ENCODE measurements at places on chromosomes 7 and 10.

DNA sequence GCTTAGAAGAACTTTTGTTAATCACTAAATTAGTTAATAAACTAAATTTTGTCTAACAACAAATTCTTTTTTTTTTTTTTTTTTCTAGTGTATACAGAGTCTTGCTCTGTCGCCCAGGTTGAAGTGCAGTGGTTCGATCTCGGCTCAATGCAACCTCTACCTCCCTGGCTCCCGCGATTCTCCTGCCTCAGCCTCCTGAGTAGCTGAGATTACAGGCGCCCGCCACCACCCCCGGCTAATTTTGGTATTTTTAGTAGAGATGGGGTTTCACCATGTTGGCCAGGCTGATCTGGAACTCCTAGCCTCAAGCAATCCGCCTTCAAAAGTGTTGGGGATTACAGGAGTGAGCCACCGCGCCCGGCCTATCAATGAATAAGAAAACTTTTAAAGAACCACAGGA lies 1.1 kb upstream of the IQUB start:
- no peak for DNase-seq

GRCh38 chr10:76358743-76359395 lies 927.4 kb downstream of the LRMDA start:
- DNase-seq = no peak

DNA sequence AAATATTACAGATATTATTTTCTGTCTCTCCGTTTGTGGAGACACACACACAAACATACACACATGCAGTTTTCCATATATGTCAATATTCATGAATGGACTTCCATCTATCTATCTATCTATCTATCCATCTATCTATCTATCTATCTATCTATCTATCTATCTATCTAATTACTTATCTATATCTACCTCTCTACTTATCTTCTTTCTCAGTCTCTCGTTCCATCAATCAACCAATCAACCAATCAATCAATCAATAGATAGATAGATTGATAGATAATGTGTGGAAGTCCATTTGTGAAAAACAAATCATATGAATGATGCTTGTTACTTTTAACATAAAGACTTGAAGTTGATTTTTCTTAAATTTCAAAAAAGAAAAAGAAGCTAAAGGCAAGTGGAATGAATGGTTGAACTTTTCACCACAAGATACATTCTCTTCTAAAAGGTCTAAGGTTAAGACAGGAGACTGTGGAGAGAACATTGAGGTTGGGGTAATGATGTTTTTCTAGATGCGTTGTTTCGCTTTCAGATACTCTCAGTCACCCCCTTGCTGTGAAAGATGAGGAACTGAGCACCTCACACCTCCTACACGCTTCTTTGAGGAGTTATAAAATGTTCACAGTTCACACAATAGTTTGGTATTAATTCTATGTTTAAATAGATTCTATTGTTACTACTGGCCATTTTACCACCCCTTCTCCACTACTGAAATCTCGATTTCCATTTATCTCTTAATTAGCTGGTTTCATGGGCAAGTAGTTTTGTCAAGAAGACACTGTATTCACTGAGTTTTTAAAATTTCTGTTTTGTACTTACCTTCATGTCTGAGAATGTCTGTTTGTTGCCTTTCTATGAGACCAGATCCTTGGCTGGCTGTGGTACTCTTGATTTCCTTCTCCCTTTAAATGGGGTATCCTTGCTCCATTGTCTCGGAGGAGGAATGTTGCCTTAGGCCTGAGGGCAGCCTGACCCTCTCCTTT lies 114.1 kb downstream of the EMX2 start:
- no peak for DNase-seq

DNA sequence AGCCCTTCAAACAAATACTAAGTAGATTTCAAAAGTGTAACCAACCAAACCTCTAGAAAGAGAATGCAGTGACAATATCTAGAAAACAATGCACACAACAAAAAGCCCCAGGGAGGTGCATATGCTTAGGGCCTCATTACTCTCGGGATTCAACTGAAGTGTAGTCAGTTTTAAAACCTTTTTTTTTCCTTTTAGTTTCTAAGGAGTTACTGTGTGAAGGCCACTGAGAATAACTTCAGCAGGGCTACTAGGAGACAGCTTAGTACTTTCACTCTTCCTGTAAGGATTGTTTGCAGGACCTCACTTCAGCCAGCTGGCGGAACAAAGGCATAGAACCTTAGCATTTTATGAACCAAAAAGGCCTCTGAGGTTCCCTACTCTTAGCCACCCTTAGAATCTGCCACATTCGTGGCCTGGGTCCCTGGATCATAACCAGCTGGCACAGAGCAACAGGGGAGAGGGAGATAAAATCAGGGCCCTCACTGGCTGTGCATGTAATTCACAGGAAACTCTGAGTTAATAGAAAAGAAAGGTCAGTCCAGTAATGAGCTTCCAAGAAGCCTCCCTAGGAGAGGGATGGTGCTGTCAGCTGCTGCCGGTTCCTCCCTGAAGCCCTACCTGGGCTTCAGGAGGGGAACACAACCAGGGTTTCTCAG lies 3.6 kb downstream of the VOPP1 start:
- no peak for DNase-seq

GRCh38 chr7:120181499-120181898 lies 91.5 kb upstream of the KCND2 start:
- DNase-seq = no peak

DNA sequence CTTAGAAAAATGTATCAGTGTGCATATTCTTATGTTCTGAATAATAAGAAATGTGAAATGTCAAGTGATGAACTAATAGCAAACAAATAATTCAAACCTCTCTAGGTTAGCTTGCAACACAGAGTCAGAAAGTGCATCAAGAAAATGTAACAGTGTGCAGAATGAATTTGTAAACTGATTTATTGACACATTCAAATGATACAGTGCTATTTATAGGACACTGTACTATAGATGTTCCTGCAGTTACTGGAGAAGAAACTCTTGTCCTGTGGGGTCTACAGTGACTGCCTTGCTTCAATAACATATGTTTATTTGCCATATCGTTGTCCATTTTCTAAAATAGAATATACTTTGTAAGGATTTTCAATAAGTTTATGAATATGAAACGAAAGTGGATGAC lies 639.0 kb downstream of the CNTNAP2 start:
- no peak for DNase-seq

GRCh38 chr10:111430070-111430469 lies 353.2 kb downstream of the ADRA2A start:
- no peak for DNase-seq

DNA sequence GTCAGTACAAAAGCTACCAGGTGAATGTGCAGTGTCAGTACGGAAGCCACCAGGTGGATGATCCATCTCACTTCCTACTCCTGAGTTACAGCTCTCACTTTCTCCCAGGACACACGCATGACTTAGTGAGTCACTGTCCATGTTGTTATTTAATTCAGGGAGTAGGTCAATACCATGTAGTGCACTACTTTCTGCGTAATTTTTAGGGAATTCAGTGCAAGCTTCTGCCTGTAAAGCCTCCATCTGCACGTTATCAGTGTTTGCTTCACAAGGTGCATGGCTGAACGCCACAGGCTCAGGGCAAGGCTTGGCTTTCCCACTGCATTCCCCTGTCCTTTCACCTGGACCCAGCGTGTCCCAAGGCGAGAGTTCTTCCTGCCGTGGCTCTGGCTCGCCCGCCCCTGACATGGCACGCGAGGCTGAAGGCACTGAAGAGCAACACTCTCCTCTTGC lies 59.5 kb downstream of the LARP4B start:
- DNase-seq = no peak

DNA sequence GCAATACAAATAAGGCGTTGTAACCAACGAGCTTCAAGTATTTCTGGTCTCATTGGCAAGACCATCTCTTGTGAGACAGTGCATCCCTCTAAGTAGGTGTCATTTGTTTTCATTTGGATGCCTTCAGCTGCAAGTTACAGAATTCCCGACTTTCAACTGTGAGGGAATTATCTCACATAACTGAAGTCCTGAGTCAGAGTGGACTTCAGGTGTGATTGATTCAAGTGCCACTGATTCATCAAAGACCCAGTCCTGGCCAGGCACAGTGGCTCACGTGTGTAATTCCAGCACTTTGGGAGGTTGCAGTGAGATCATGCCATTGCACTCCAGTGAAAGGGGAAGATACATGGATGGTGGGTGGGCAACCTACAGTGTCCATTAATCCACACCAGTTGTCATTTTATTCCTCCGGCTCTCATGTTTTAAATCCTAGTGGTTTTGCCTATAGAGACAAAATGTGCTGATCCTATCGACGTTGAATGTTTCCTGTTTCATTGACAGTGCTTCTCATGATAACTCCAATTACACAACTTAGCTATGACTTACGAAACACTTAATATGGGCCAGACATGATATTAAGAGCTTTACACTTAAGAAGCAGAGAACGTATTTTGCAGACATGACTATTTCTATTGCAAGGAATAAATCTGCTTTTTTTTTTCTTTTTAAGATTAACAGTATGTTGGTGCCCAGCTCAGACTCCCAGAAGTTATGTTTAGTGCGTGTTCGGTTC lies 268.0 kb downstream of the FRMD4A start:
- DNase-seq = no peak

DNA sequence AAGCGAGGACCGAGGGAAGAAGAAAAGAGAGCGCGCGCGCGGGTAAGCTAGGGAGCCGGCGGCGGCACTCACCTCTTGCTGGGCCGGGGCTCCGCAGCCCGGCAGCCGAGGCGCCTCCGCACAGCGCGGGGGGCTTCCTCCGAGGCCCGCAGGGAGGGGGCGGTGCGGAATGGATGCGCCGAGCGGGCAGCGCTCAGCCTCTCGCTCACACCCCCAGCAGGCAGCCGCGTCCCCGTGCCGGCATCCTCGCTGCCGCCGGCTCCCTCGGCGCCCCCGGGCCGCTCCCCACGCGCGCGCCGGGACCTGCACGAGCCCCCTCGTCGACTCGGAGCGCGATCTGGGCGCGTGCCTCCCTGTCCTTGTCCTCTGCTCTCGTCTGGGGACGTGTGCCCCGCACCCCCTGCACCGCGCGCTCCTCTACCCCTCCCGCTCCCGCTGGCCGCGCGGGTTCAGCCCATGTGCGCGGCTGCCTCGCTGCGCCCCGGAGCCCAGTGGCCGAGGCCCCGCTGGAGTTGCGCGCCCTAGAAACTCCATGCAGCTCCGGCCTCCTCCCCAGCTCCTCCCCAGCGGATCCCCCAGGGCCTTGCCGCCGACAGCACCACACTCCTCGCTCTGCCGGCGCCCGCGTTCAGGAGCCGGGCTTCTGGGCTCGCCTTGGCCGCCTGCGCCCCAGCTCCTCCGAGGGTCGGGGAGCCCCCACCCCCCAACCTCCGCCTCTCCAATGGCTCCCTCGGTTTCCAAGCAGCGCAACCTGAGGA lies 75.3 kb downstream of the CALN1 start:
- DNase-seq = no peak
